Left ventricle myocardium inferior (tissue), 1 donor: ENCODE measurements at places on chromosomes 16 and 17. TPM values are rescaled to one million over a fixed set of nuclear protein-coding genes. Genes with fewer than 3 reads are reported as not detected.

- H3K27me3 ChIP-seq, result no peaks in the 10 kb centered on the region
- no peaks in the 10 kb centered on the region for H3K36me3 ChIP-seq
- H3K4me1 ChIP-seq, result no peaks in the 10 kb centered on the region
- DNase-seq, result no peak
These were observed 14.6 kb upstream of the CDH8 start for GRCh38 chr16:62050793-62051192.

- no peak overlapping the region for H3K27ac ChIP-seq
- H3K36me3 ChIP-seq, result peaks cover 25% of the 10 kb centered on the region
- H3K4me3 ChIP-seq, result no peak overlapping the region
- no peak for DNase-seq
- H3K27me3 ChIP-seq, result no peaks in the 10 kb centered on the region
- peaks cover 10% of the 10 kb centered on the region for H3K4me1 ChIP-seq
These were observed 32.8 kb upstream of the METRNL start for GRCh38 chr17:83046448-83047181.

- DNase-seq, result no peak
- no peaks in the 10 kb centered on the region for H3K36me3 ChIP-seq
- H3K27me3 ChIP-seq, result peaks cover 49% of the 10 kb centered on the region
These were observed 92.9 kb downstream of the RGS9 start for GRCh38 chr17:65230040-65230439.

RNFT1 gene
- 12.4 TPM for total RNA-seq

KRTAP17-1 gene
- total RNA-seq, result not detected

- no peaks in the 10 kb centered on the region for H3K36me3 ChIP-seq
- H3K27me3 ChIP-seq, result no peaks in the 10 kb centered on the region
- DNase-seq, result no peak
- H3K4me3 ChIP-seq, result peak overlapping the region; percentile 96
- H3K27ac ChIP-seq, result no peak overlapping the region
- H3K4me1 ChIP-seq, result peaks cover 71% of the 10 kb centered on the region
These were observed 1.6 kb downstream of the GLG1 start for GRCh38 chr16:74605332-74605731.

HS3ST2 gene
- total RNA-seq, result 0.38 TPM

- no peak for DNase-seq
- no peaks in the 10 kb centered on the region for H3K36me3 ChIP-seq
- H3K27me3 ChIP-seq, result no peaks in the 10 kb centered on the region
- H3K27ac ChIP-seq, result peak overlapping the region; percentile 51
- no peak overlapping the region for H3K4me3 ChIP-seq
These were observed 23.0 kb upstream of the GNA13 start for GRCh38 chr17:65079489-65079900.

SPHK1 gene
- 2.3 TPM for total RNA-seq

- H3K36me3 ChIP-seq, result no peaks in the 10 kb centered on the region
- peaks cover 47% of the 10 kb centered on the region for H3K4me1 ChIP-seq
- H3K27me3 ChIP-seq, result peaks cover 77% of the 10 kb centered on the region
- no peak overlapping the region for H3K27ac ChIP-seq
- peak overlapping the region; percentile 30 for H3K4me3 ChIP-seq
These were observed 2.7 kb downstream of the FOXJ1 start for GRCh38 chr17:76138234-76138895.

GRCh38 chr16:61547626-61548025, 488.6 kb downstream of the CDH8 start:
- no peak overlapping the region for H3K4me3 ChIP-seq
- H3K27me3 ChIP-seq, result no peaks in the 10 kb centered on the region
- H3K27ac ChIP-seq, result no peak overlapping the region
- DNase-seq, result no peak

- H3K4me3 ChIP-seq, result peak within 1 kb of the TSS; percentile 90
- H3K4me1 ChIP-seq, result peaks cover 52% of the 10 kb centered on the region
- no peaks in the 10 kb centered on the region for H3K36me3 ChIP-seq
- peak within 1 kb of the TSS; percentile 99 for H3K27ac ChIP-seq
These were observed at the start of gene MLYCD for GRCh38 chr16:83898463-83899271. Gene MLYCD, plus strand, starts transcription at chr16:83899115. Its CDS starts 30 bp downstream, at chr16:83899145.

- peaks cover 11% of the 10 kb centered on the region for H3K4me1 ChIP-seq
- no peaks in the 10 kb centered on the region for H3K36me3 ChIP-seq
- H3K27ac ChIP-seq, result no peak overlapping the region
- DNase-seq, result no peak
- no peak overlapping the region for H3K4me3 ChIP-seq
- peaks cover 75% of the 10 kb centered on the region for H3K27me3 ChIP-seq
These were observed 3.5 kb downstream of the MPO start for GRCh38 chr17:58277107-58277801.

DNA sequence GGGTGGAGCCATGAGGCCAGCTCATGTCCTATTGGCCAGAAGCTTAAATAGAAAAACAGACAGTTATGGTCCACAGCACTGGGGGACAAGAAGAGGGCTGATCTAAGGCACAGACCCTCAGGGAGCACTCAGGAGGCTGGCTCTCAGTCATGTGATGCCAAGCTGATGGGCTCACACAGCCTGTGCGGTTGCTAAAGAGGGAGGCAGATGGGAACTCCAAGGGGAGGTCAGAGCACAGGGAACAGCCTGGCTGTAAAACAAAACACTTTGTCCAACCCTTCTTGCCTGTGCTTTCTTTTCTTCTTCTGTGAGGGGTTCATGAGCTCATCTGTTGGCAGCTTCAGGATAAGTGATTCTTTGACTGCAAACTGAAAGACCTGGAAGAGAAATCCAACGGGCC, 27.2 kb downstream of the CNTNAP1 start:
- H3K27me3 ChIP-seq, result no peaks in the 10 kb centered on the region
- no peak overlapping the region for H3K4me3 ChIP-seq
- H3K27ac ChIP-seq, result no peak overlapping the region
- H3K4me1 ChIP-seq, result no peaks in the 10 kb centered on the region
- peaks cover 100% of the 10 kb centered on the region for H3K36me3 ChIP-seq

ZMYND15 gene
- total RNA-seq, result 0.08 TPM

CORO6 gene
- 101 TPM for total RNA-seq

CCL16 gene
- not detected for total RNA-seq

CDC6 gene
- 0.55 TPM for total RNA-seq

DNA sequence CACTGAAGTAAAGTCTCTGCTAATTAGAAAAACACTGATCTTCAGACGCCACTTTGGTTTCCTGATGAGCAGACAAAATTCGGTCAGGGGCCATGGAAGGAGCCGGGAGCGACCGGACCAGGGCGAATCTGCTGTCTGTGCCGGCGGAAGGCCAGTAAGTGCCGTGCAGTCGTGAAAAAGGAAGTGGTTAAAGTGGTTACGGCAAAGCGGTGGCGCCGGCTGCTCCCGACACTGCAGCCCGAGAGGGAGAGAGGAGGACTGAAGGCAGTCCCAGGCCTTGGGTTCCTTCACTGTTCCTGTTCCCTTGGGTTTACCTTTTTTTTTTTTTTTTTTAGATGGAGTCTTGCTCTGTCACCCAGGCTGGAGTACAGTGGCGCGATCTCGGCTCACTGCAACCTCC, 17.3 kb upstream of the HEXD start:
- H3K27me3 ChIP-seq, result no peaks in the 10 kb centered on the region
- DNase-seq, result peak; percentile 47
- no peak overlapping the region for H3K27ac ChIP-seq
- peaks cover 39% of the 10 kb centered on the region for H3K36me3 ChIP-seq
- no peak overlapping the region for H3K4me3 ChIP-seq

- H3K27me3 ChIP-seq, result peaks cover 30% of the 10 kb centered on the region
- H3K4me1 ChIP-seq, result peaks cover 24% of the 10 kb centered on the region
- no peak for DNase-seq
- H3K4me3 ChIP-seq, result no peak overlapping the region
- H3K36me3 ChIP-seq, result no peaks in the 10 kb centered on the region
- no peak overlapping the region for H3K27ac ChIP-seq
These were observed 3.2 kb downstream of the ADORA2B start for GRCh38 chr17:15947976-15948752.

DNA sequence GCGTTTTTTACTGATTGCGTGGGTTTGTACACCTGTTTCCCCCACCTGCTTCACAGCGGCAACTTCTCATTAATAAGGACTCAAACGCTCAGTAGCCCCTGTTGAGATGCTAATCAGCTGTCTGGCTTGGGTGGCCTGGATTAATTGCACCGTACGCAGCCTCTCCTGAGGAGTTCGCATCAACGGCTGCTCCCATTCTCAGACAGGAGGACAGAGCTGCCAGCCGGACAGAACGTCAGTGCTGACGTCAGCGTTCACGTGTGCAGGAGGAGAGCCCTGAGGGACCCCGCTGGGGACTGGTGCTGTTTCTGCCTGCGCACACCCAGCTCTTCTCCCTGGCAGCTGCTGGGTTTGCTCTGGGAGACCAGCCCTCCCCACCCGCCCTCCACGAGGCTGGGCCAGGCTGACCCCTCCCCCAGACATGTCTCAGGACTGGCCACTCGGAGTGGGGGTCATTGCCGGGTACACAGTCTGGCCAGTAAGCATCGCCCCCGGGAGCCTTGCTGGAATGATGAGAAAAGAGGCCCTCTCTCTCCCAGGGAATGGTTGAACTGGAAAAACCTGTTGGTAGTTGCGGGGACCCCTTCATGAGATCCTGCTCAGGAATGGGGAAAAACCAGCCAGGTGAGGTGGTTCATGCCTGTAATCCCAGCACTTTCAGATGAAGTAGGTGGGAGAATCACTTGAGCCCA, 5.7 kb upstream of the BANP start:
- peak; percentile 73 for DNase-seq
- H3K36me3 ChIP-seq, result no peaks in the 10 kb centered on the region
- no peaks in the 10 kb centered on the region for H3K27me3 ChIP-seq
- H3K4me3 ChIP-seq, result peak overlapping the region; percentile 62
- H3K27ac ChIP-seq, result peak overlapping the region; percentile 60

- peaks cover 72% of the 10 kb centered on the region for H3K27me3 ChIP-seq
- peaks cover 48% of the 10 kb centered on the region for H3K4me1 ChIP-seq
- peak; percentile 32 for DNase-seq
- no peak overlapping the region for H3K4me3 ChIP-seq
These were observed 4.0 kb upstream of the HSD11B2 start for GRCh38 chr16:67426950-67427349.

ASGR1 gene
- total RNA-seq, result 0.14 TPM

GRCh38 chr17:78022425-78022824, 63.9 kb downstream of the TNRC6C start:
- peaks cover 44% of the 10 kb centered on the region for H3K4me1 ChIP-seq
- DNase-seq, result no peak
- H3K4me3 ChIP-seq, result no peak overlapping the region

- no peaks in the 10 kb centered on the region for H3K36me3 ChIP-seq
- peaks cover 50% of the 10 kb centered on the region for H3K27me3 ChIP-seq
- no peak for DNase-seq
- no peaks in the 10 kb centered on the region for H3K4me1 ChIP-seq
These were observed 10.1 kb upstream of the KCNH6 start for GRCh38 chr17:63512896-63513644.

GRCh38 chr16:9331503-9331902, 240.1 kb downstream of the HAPSTR1 start:
- no peaks in the 10 kb centered on the region for H3K36me3 ChIP-seq
- H3K4me3 ChIP-seq, result no peak overlapping the region
- H3K27me3 ChIP-seq, result no peaks in the 10 kb centered on the region
- H3K4me1 ChIP-seq, result no peaks in the 10 kb centered on the region

DNA sequence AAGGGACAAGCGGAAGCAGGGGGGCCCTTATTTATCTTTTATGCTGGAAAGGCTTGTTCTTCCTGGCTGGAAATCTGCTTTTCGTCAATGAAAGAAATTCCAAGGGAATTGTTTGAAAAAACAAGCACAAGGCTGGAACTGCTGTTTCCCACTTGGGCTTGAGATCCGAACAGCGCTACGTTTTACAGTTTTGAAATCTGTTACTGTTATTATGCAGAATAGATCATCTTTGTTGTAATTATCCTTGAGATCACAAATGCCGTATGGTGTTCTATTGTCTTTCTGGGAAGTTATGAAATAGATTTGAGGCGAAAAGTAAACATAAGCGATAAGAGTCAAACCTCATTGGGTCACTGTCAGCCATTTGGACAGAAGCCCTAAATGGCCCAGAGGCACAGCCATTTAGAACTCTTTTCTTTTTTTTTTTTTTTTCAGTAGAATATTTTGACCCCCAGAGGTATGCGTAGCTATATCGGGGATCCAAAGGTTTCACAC, 223.3 kb downstream of the IRX3 start:
- no peaks in the 10 kb centered on the region for H3K36me3 ChIP-seq
- H3K4me3 ChIP-seq, result peak overlapping the region; percentile 36
- peak overlapping the region; percentile 20 for H3K27ac ChIP-seq
- DNase-seq, result no peak
- H3K27me3 ChIP-seq, result no peaks in the 10 kb centered on the region
- H3K4me1 ChIP-seq, result peaks cover 33% of the 10 kb centered on the region

VWA3A gene
- total RNA-seq, result 0.25 TPM

GRCh38 chr16:4733211-4733742, 794 bp downstream of the ANKS3 start:
- peaks cover 25% of the 10 kb centered on the region for H3K4me1 ChIP-seq
- H3K36me3 ChIP-seq, result peaks cover 33% of the 10 kb centered on the region
- peak overlapping the region; percentile 84 for H3K27ac ChIP-seq
- no peak for DNase-seq

MYH8 gene
- not detected for total RNA-seq
